ENCODE measurements at places on chromosomes 13 and 19.

DNA sequence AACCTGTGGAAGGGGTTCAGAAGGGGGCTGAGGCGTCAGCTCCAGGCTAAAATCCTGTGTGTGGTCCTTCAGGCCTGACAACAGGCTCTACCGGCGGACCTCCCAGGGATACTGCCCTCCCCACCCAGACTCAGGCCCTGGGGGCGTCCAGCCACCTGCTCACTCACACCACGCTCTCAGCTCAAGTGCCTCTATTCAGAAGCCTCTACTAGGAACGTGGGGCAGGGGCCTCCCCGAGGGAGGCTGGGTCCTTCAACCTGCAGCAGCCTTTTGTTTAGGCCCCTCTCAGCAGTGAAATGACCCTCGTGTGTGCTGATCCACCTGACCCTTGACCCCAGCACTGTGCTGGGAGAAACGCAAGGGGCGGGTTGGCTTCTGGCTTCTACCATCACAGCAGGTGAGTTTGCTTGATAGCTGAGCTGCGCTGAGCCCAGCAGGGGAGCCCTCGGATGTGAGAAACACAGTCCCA is 10.6 kb downstream of the PLPP2 start:
- DNase-seq: no peak

- DNase-seq: no peak
Observed at GRCh38 chr13:111908361-111908760, 158.6 kb upstream of the SOX1 start.

DNA sequence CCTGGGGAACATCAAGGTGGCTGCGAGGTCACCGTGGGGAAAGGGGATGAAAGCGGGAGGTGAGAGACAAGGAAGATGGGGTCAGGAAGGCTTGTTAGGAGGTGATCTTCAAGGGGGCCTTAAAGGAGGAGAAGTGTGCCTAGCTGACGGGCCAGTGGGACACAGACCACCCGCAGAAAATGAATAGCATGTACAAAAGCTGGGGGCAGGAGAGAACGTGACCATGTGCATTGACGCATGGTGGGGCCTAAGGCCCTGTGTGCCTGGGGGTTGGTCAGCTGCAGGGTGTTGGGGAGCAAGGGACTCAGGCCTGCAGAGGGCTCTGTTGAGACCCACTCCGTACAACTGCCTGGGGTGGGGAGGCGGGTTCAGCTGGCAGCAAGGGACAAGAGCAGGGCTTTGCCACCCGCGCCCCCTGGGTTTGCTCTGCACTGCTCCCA is 5.9 kb downstream of the RAB8A start:
- DNase-seq: no peak

DNA sequence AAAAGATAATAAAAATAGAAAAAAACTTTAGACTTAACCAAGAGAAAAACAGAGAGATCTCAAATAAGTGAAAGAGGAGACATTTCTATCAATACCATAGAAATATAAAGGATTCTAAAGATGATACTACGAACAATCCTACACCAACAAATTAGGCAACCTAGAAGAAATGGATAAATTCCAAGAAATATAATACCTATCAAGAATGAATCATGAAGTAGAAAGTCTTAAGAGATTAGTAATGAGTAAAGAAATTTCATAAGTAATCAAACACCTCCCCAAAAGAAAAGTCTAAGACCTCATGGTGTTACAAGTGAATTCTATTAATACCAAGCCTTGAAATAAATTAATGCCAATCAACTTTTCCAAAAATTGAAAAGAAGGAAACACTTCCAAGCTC is 1584.5 kb upstream of the MIR17HG start:
- DNase-seq: no peak

DNA sequence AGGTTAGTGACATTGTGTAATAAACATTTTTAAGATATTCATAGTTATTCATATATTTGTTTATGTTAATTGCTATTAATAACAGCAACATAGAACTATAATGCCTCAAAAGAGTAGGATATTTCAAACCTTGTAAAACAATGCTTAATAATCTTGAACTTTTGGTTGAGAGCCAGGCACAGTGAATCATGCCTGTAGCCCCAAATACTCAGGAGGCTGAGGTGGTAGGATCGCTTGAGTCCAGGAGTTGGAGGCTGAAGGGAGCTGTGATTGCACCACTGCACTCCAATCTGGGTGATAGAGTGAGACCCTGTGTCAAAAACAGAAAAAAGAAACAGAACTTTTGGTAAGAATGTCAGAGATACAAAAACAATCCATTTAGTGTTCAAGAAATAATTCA is 213.9 kb upstream of the SLITRK1 start:
- DNase-seq: no peak

DNA sequence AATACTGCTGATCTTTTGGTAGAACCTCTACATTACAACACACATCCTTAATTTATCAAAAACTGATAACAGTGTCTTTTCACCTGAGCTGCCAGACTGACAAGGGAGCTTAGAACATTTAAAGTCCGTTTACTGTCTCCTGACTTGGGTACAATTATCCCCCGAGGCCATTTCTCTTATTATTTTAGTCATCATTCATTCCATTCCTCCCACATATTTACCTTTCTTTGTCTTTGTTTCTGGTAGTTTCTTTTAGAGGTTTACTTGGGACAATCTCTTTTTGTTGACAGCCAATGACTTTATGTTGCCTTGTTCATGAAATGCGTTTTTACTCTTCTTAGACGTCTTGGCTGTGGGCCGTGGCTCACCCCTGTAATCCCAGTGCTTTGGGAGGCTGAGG is 186.9 kb downstream of the PCCA start:
- no peak for DNase-seq

All from NK-92 treated with Interleukin-12 subunit alpha and Interleukin-12 subunit beta, amount 100 ng/mL, for 24 hours (cell line).